ENCODE measurements at places on chromosomes 2 and 18.

- H3K36me3 ChIP-seq = peaks cover 18% of the 10 kb centered on the region
- H3K4me3 ChIP-seq = no peak overlapping the region
- no peaks in the 10 kb centered on the region for H3K27me3 ChIP-seq
- peaks cover 11% of the 10 kb centered on the region for H3K4me1 ChIP-seq
- DNase-seq = no peak
- H3K27ac ChIP-seq = no peak overlapping the region
These were observed 16.7 kb downstream of the CAPN10 start for GRCh38 chr2:240603081-240603835.

DNA sequence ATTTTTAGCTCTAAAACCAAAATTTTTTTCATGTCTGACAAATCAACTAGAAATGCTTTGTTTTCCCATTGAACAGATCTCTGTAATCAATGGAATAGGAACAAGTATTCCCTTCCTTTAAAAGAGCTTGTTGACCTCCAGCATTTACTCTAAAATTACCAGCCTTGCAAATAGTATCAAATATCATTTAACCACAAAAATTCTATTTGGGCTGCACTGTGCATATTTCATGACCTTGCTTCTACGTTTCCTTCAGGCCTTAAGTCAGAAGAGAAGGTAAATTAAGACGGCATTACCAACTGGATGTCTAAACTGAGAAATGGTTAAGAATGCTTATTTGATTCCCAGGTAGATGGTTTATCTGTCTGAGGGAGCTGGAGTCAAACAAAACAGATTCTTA is 33.3 kb upstream of the NRXN1 start:
- no peaks in the 10 kb centered on the region for H3K4me1 ChIP-seq
- no peaks in the 10 kb centered on the region for H3K27me3 ChIP-seq
- no peak overlapping the region for H3K4me3 ChIP-seq
- no peak for DNase-seq
- no peak overlapping the region for H3K27ac ChIP-seq

DNA sequence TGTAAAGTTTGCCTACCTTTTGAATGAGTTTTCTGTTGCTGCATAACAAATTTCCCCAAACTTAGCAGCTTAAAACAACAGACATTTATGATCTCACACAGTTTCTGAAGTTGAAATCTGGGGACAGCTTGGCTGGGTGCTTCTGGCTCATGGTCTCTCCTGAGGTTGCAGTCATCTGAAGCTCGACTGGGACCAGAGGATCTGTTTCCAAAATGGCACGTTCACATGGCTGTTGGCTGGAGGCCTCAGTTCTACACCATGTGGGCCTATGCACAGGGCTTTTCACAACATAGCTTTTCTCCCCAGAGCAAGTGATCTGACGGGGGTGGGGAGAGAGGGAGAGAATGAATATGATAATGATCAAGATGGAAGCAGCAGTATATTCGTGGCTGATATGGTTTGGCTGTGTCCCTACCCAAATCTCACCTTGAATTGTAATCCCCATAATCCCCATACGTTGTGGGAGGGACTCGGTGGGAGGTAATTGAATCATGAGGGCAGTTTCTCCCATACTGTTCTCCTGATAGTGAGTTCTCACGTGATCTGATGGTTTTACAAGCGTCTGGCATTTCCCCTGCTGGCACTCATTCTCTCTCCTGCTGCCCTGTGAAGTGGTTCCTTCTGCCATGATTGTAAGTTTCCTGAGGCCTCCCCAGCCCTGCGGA is 3.5 kb downstream of the RALB start:
- H3K27me3 ChIP-seq = no peaks in the 10 kb centered on the region
- H3K4me3 ChIP-seq = peak overlapping the region; percentile 87
- H3K27ac ChIP-seq = no peak overlapping the region

GRCh38 chr2:27954771-27955383 is 64.3 kb downstream of the BABAM2 start:
- H3K4me3 ChIP-seq = no peak overlapping the region
- H3K27me3 ChIP-seq = no peaks in the 10 kb centered on the region
- DNase-seq = peak; percentile 86
- H3K36me3 ChIP-seq = no peaks in the 10 kb centered on the region
- peaks cover 79% of the 10 kb centered on the region for H3K4me1 ChIP-seq
- peak overlapping the region; percentile 87 for H3K27ac ChIP-seq

- DNase-seq = no peak
- no peak overlapping the region for H3K27ac ChIP-seq
- H3K4me3 ChIP-seq = no peak overlapping the region
- no peaks in the 10 kb centered on the region for H3K27me3 ChIP-seq
These were observed 114.9 kb downstream of the LRATD1 start for GRCh38 chr2:14747447-14747846.

- H3K4me1 ChIP-seq = peaks cover 5% of the 10 kb centered on the region
- H3K36me3 ChIP-seq = no peaks in the 10 kb centered on the region
- no peak overlapping the region for H3K27ac ChIP-seq
- no peaks in the 10 kb centered on the region for H3K27me3 ChIP-seq
These were observed 74.2 kb upstream of the TMEM200C start for GRCh38 chr18:5969355-5969988.

DNA sequence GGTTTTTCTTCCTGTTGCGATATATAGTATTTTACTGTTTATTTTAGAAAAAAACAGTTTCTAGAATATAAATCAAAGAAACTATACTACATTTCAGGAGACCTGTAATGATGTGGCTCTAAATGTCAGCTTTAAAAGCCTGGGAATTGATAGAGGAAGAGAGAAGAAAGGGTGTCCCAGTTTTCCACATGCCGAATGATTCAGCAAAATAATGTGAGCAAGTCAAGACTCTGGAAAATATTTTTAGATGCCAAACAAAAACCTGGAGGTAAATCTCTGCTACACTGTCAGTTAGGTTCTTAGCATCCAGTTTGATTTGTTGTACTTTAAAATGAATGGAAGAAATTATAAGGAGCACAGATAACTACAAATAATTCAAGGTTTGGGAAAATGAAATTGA is 67.1 kb upstream of the DSG1 start:
- no peaks in the 10 kb centered on the region for H3K36me3 ChIP-seq
- DNase-seq = no peak
- H3K27me3 ChIP-seq = no peaks in the 10 kb centered on the region
- no peak overlapping the region for H3K27ac ChIP-seq

DNA sequence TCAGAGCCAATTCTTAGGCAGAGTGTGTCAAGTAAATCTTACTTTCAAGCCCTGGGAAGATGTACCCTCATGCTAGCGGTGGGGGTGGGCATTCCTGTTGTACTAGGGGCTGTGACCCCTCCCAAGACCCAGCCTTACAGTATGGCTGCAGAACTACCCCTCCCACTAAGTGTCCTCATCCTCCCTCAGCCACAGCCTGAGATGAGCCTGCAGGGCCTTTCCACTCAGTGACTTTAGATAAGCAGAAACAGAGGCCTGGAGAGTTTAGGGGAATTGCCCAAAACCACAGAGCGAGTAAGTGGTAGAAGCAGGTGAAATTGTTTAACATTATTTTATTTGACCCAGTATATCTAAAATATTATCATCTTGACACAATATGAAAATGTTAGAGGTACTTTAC is 36.6 kb downstream of the TTC32 start:
- no peak overlapping the region for H3K4me3 ChIP-seq
- no peak overlapping the region for H3K27ac ChIP-seq
- no peaks in the 10 kb centered on the region for H3K36me3 ChIP-seq
- DNase-seq = no peak

- DNase-seq = no peak
- no peaks in the 10 kb centered on the region for H3K36me3 ChIP-seq
- H3K27me3 ChIP-seq = no peaks in the 10 kb centered on the region
- H3K4me1 ChIP-seq = no peaks in the 10 kb centered on the region
These were observed 535.2 kb downstream of the TDRD15 start for GRCh38 chr2:21658907-21659477.

GRCh38 chr2:6770006-6770405 is 95.7 kb downstream of the CMPK2 start:
- no peaks in the 10 kb centered on the region for H3K4me1 ChIP-seq
- H3K4me3 ChIP-seq = no peak overlapping the region
- H3K27me3 ChIP-seq = peaks cover 5% of the 10 kb centered on the region
- no peak overlapping the region for H3K27ac ChIP-seq
- no peaks in the 10 kb centered on the region for H3K36me3 ChIP-seq

DNA sequence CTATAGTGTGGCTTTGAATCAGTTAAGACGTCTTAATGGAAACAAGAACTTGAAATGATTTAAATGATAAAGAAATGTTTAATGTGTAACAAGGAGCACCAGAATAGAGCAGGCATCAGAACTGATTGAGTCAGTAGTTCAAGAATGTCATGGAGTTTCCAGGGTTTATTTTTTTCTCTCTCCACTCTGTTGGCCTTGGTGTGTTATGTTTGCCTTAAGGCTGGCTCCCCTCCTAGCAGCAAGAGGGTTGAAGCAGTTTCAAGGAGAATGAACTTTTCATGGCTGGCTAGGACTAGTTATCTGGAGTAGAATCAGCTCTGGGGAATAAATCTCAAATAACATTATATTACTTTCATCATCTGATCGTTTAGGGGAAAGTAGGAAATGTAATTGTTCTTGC is 13.4 kb upstream of the GLS start:
- H3K27ac ChIP-seq = no peak overlapping the region
- no peaks in the 10 kb centered on the region for H3K36me3 ChIP-seq
- no peaks in the 10 kb centered on the region for H3K4me1 ChIP-seq
- H3K27me3 ChIP-seq = no peaks in the 10 kb centered on the region
- no peak for DNase-seq

- no peaks in the 10 kb centered on the region for H3K27me3 ChIP-seq
- no peaks in the 10 kb centered on the region for H3K36me3 ChIP-seq
- no peak for DNase-seq
- no peaks in the 10 kb centered on the region for H3K4me1 ChIP-seq
These were observed 681.1 kb upstream of the FANCL start for GRCh38 chr2:58922245-58922644.

GRCh38 chr18:51234117-51235008 is 36.9 kb upstream of the MEX3C start:
- no peak overlapping the region for H3K4me3 ChIP-seq
- H3K27ac ChIP-seq = no peak overlapping the region
- peak; percentile 11 for DNase-seq
- H3K36me3 ChIP-seq = no peaks in the 10 kb centered on the region

DNA sequence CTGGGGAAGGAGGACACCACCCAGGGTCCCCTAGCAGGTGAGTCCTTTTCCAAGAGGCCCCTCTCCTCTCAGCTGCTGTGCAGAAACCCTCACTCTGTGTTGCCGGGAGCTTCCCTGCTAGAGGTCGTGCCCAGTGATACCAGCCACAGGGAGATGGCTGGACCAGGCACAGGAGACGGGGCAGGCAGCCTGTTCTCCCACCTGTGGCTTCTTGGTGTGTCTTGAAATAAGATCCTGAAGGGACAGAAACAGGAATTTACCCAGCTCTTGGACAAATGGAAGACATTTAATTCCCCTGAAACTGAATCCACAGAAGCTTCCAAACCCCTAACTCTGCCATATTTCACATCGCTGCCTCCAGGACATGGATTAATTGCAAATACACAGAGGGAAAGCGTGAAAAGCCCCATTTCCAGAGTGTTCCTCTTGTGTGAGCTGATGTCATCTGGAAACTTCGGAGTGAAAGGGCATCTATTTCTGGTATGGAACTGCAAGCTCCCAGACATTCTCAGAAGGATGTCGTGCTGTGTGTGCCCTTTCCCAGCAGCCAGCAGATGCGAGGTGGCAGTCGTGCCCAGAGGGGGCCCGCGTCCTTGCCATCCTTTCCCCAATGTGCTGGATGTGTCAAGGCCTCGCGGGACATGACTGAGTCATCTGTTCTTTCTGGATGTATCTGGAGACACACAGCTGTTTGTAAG is 177.7 kb downstream of the SEPTIN10 start:
- no peak for DNase-seq
- H3K27me3 ChIP-seq = no peaks in the 10 kb centered on the region
- H3K27ac ChIP-seq = no peak overlapping the region
- no peaks in the 10 kb centered on the region for H3K4me1 ChIP-seq
- H3K4me3 ChIP-seq = no peak overlapping the region

- H3K27me3 ChIP-seq = no peaks in the 10 kb centered on the region
- no peak overlapping the region for H3K27ac ChIP-seq
- no peak overlapping the region for H3K4me3 ChIP-seq
- no peaks in the 10 kb centered on the region for H3K36me3 ChIP-seq
- DNase-seq = no peak
These were observed 162.4 kb downstream of the DDX1 start for GRCh38 chr2:15753811-15754702.

DNA sequence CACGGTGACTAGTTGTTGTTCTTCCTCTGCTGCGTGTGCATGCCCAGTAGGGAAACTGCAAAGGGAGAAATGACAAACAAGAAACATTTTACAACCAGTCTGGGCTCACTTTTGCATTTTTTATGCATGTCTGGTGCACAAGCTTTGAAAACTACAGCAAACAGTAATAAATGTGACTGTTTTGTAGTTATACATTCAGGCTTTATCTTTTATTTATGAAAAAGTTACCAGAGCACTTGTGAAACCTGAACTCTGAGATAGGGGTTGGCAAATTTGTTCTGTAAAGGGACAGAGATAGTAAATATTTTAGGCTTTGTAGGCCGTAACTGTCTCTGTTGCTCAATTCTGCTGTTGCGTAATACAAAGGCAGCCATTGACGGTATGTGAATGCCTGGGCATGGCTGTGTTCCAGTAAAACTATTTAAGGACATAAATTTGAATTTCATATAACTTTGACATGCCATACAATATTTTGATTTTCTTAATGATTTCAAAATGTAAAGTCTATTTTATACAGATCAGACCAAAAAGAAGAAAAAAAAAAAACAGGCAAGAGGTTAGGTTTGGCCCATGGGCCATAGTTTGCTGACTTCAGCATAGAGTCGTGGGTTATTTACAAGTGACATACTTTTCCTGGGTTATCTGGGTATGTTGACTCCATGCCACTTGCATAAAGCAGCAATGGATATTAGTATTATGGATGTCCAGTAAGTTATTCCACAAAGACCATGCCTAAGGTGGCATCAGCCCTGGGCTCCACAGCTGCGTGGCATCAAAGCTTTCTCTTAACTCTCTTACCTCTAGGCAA is 53.6 kb upstream of the EML6 start:
- DNase-seq = peak; percentile 80
- peak overlapping the region; percentile 59 for H3K27ac ChIP-seq
- peaks cover 70% of the 10 kb centered on the region for H3K4me1 ChIP-seq
- H3K27me3 ChIP-seq = no peaks in the 10 kb centered on the region

DNA sequence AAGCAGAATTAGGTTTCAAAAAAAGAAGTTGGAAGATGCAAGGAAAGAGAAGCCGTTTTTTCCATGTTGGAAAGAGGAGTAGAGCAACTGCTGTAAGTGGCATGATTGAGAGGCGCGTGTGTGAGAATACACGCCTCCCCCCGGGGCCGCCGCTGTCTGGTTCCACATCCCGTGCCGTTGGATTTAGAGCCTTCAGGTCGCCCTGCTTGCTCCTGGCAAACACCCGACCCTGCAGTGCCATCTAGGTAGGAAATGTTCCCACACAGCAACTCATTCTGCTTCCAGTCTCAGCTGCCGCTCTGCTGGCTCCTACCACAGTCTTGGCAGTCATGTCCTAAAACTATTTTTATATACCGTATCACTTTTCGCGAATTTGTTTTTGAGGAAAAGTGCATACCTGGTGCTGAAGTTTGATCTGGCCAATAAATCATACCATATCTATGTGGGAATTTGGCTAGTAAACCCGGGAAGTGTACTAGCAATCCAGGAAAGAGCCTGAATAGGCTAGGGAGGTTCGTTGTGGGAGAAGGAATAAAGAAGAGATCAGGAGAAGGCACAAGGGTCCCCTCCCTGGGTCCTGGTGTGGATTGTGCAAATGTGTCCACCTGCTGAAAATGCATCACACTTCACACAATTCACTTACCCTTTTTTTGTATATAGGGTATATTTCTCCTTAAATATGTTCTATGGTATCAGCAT is 372.7 kb downstream of the FBXO15 start:
- no peak overlapping the region for H3K27ac ChIP-seq
- no peak for DNase-seq
- no peak overlapping the region for H3K4me3 ChIP-seq
- H3K4me1 ChIP-seq = no peaks in the 10 kb centered on the region

GRCh38 chr2:129428086-129428660 is 551.3 kb upstream of the RAB6C start:
- H3K4me1 ChIP-seq = no peaks in the 10 kb centered on the region
- H3K36me3 ChIP-seq = no peaks in the 10 kb centered on the region
- no peak for DNase-seq
- no peak overlapping the region for H3K4me3 ChIP-seq

Data from CD14-positive monocyte (primary cell).